ENCODE measurements at places on chromosomes 7 and 10.

DNA sequence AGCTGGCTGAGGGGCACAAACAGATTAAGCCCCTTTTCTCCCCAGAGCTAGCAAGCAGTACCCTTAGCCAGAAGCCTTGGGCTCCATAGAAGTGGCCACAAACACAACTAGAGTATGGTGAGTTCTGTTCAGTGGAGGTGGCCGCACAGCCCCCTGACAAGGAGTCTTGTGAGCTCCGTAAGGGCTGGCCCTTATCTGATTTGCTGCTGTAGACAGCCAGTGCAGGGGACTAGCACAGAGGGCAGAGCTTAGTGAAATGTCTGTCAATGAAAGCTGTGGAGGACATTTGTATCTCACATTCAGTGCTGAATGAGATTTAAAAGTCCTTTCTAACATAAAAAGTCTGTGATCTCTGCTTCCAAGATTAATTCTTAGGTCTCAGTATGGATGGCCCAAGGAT is 137.3 kb downstream of the AUTS2 start:
- DNase-seq, result no peak

- no peak for DNase-seq
Measured at GRCh38 chr10:86728056-86728455, 28.4 kb upstream of the BMPR1A start.

- no peak for DNase-seq
Measured at GRCh38 chr10:123250640-123251039, 96.4 kb downstream of the BUB3 start.

DNA sequence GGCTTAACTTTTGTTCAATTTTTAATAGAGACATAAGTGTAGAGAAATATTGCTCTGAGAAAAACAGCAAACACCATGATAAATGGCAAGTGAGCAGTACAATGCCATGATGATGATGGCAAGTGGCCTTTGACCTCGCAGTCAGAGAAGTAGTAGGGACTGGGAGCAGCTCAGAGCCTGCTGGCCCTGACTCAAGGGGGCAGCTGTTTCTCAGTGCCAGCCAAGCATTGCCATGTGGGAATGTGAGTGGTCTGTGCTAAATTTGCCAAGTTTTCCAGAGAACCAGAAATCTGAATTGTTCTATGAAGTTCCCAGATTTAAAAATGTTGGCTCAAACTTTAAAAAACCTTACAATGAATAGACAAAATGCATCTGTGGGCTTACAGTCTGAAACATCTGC is 187.9 kb downstream of the BICC1 start:
- DNase-seq, result no peak

- DNase-seq, result no peak
Measured at GRCh38 chr10:71396711-71397295, at the start of gene CDH23. Gene CDH23, plus strand, starts transcription at chr10:71396920. Its CDS starts 42,912 bp downstream, at chr10:71439832.

DNA sequence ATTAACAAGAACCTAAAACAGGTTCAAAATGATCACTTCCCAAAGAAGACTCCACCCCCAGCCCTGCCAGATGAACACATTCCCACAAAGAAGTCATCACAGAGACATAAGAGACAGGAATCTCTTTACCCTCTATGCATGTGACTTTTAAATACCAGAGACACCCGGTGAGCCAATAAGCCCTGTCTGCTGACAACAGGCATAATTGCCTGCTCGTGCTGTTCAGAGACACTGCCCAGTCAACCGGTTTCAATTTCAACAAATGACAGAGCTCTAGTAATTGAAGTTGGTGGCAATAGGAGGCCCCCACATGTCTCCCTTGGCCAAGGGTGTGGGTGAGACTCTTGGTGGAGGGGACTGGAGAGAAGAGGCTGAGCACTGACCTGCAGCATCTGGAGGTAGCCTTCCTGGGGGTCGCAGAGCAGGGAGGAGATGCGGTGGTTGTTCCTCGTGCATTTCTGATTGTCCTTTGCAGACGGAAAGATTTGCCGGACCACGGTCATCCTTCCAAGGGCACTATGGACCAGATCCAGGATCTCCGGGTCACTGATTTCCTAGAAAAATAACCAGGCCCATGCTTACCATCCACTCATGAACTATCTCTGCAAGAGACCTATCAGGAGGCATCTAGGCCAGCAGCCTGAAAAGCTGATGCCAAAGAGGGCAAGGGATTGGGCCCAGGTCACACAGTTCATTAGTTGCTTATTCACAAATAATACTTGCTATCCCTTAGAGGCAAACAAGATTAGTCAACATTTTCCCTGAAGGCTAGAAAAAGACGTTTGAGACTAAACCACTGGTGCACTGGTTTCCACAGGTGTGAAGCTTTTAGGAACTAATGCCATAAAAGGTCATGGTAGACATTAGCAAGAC is 497.7 kb downstream of the GRID1 start:
- DNase-seq, result no peak

- DNase-seq, result no peak
Measured at GRCh38 chr7:143908120-143908519, 6.1 kb upstream of the TCAF1 start.

- DNase-seq, result no peak
Measured at GRCh38 chr7:44078521-44078920, 3.8 kb downstream of the POLM start.

DNA sequence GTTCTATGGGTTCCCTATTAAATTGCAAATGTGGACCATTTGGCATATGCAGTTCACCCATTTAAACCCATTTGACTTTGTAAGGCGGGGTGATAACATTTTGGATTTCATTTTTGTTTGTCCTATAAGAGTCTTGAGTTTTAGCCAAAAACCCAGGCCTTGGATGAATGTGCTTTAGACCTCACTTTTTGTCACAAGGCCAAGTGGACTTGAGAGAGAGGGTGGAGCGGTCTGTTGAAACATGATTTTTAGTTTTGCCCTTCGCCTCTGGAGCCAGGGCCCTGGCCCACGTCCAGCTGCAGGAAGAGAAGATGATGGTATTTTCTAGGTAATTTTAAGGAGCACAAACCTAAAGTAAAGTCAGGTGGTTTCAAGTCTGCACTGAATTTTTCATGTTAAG is 260.1 kb downstream of the SLC25A13 start:
- DNase-seq, result no peak

DNA sequence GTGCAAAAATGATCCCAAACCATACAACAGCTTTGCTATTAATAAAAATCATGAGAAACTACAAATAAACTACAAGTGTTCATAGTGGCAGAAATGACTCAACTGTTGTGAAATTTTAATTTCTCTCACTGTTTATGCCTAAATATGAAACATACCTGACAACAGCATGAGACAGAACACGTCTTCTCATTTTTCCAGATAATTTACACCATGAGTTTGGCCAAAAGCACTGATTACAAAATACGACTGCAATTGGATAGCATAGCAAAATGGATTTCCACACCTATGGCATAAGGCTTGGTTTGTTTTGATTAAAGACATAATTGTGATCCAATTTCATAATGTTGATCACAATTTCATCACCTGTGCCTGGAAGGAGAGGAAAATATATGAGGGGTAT is 608.6 kb downstream of the GATA3 start:
- no peak for DNase-seq

- no peak for DNase-seq
Measured at GRCh38 chr10:102269017-102269416, 23.7 kb downstream of the GBF1 start.

GRCh38 chr7:84294847-84295455 is 100.4 kb upstream of the SEMA3A start:
- DNase-seq, result no peak

DNA sequence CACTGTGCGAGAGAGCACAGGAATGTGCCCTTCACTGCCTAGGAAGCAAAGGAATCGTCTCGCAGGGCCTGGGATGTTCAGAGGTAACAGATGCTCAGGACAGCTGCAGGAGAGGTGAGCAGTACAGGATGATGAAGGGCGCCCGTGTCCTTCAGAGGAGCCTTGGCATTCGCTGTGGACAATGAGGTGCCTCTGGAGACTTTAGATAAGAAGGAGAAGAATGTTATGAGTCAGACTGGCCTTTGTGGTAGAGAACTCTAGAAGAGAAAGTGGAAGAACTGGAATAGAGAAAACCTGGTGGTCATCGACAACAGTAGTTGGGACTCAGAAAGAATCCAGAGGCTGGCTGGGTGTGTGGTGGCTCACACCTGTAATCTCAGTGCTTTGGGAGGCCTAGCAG is 64.4 kb upstream of the LEP start:
- no peak for DNase-seq

- DNase-seq, result no peak
Measured at GRCh38 chr10:61376908-61377368, 76.2 kb downstream of the TMEM26 start.

- no peak for DNase-seq
Measured at GRCh38 chr10:131629026-131629770, 271.6 kb upstream of the PPP2R2D start.

DNA sequence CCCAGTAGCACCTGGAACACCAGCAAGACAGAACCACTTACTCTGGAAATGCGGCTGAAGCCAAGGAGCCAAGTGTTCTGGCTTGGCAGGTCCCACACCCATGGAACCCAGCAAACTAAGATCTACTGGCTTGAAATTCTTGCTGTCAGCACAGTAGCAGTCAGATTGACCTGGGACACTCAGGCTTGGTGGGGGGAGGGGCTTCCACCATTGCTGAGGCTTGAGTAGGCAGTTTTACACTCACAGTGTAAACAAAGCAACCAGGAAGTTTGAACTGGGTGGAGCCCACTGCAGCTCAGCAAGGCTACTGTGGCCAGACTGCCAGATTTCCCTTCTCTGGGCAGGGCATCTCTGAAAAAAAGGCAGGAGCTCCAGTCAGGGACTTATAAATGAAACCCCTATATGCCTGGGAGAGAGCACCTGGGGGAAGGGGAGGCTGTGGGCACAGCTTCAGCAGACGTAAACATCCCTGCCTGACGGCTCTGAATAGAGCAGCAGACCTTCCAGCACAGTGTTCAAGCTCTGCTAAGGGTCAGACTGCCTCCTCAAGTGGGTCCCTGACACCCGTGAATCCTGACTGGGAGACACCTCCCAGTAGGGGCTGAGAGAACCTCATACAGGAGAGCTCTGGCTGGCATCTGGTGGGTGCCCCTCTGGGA is 121.2 kb downstream of the MTERF1 start:
- no peak for DNase-seq

GRCh38 chr7:147406521-147407135 is 1183.9 kb upstream of the C7orf33 start:
- DNase-seq, result no peak

DNA sequence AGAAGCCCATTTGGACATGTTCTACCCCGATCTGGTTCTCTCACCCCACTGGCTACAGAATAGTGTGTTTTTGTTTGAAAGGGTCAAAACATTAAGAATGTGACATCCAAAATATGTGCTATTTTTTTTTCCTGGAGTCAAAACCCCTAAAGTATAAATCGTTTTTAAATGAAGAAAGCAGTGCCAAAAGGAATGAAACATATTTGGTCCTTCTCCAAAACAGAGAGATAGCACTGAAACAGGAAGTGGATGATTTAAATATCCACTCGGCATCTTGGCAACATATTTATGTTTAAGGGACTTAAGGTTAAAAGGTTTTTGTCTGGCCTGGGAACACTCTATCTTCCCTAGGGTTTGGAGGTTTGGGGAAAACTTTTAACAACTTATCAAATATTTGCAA is 32.3 kb downstream of the CALD1 start:
- DNase-seq, result no peak

DNA sequence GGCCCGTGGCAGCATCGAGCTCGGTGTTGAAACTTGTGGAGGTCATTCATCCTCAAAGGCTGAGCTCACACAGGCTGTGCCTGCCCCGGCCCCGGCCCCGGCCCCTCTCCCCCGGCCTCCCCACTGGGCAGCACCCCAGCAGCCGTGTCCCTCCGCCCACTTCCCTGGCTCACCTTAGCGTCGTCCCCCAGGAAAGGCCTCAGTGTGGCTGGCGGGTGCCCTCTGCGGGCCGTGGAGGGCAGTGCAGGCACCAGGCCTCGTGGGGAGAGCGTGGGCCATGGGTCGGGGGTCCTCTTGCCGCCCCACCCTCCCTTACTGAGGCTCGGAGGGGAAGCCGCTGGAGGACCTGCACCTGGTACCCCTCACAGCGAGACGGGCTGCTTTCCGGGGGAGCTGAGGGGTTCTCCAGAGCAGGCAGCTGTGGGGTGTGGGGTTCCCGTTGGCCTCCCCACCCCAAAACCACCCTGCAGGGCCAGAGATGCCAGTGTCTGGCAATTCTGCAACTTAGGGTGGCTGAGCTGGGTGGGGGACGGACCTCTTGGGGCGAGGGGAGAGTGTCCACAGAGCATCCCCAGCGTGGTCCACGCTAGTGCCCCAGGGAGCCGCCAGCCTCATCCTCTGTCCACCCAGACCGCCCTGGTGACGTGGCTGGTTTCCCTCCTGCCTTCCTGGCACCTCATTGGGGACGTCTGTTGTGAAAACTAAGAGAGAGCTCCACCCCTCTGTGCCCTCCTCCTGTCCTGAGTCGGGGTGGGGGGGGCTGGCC is 44.2 kb upstream of the DPYSL4 start:
- peak; percentile 35 for DNase-seq

DNA sequence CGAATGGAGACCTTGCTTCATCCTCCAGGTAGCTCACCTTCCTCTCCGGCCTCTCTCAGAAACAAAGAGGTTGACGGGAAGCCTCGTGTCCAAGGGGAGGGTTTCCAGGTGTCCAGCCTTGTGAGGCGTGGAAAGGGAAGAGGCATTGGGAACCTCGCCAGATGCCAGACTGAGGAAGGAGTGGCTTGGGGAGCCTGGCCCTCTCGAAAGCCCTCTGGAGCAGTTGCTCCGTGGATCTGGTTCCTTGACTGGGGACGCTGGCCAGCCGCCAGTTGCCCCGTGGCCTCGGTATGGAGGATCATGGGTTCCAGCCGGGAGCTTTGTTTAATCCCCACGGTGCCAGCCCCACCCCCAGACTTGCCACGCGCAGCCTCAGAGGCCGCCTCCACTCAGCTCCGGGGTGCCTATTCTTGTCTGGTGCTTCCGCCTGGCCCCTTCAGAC is 30.3 kb upstream of the SUN1 start:
- no peak for DNase-seq

- no peak for DNase-seq
Measured at GRCh38 chr10:102310361-102311024, 65.2 kb downstream of the GBF1 start.

GRCh38 chr7:94440451-94441039 is 45.9 kb downstream of the COL1A2 start:
- DNase-seq, result no peak

DNA sequence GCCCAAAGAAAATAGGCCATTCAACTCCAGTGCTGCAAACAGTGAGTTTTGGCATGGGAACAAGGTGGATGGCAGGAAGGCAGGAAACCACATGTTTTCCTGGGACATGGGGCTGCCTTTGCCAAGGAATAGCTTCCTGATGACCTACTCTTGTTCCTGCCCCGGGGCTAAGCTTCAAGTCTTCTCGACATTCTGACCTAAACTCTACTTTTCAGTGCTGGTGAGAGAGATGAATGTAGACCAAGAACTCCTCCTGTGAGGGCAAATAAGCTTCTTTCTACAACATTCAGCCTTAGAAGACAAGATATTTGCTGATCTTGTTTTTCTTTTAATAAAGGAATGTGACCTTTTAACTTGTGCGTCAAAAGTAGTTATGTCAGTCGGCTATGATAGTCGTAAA is 199.0 kb downstream of the GPR37 start:
- no peak for DNase-seq
